ENCODE measurements at places on chromosomes 7 and 10.
A peak's percentile ranks its signal among the peaks of the same experiment; 100 is the strongest.

DNA sequence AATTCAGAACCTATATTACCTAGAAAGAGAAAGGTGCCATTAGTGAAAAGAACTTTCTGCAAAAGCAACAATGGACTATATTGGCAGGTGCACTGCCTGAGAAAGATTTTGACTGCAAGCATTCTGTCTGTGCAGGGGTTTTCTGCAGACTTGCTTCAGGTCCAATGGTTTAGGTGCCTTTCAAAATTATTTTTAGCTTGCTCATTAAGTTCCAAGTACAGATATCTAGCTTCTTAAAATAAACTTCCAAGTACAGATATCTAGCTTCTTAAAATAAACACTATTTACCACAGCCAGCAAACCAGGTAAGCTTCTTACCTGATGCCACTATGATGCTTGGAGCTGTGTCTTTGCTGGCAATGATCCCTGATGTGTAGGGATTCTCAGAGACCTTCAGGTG is 485.2 kb downstream of the SORCS1 start:
- DNase-seq, result no peak

GRCh38 chr7:98398567-98399372 is 2.1 kb downstream of the BAIAP2L1 start:
- no peak for DNase-seq

DNA sequence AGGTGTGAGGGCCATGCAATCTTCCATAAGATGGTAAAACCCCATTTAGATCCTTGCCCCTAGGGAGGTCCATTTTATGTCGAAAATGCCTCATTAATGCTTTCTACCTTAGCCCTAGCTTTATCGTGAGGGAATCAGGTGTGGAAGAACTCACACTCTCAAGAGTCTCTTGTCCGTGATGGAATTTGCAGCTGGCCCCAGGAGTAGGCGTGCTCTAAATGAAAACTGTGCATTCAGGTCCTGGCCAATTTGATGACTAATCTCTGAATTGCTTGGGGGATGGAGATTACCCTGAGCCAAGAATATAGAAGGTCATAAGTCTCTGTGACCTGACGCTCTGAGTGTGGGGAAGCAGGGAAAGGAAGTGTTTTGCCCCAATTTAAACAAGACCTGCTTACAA is 6.6 kb downstream of the C10orf90 start:
- DNase-seq, result peak; percentile 56

DNA sequence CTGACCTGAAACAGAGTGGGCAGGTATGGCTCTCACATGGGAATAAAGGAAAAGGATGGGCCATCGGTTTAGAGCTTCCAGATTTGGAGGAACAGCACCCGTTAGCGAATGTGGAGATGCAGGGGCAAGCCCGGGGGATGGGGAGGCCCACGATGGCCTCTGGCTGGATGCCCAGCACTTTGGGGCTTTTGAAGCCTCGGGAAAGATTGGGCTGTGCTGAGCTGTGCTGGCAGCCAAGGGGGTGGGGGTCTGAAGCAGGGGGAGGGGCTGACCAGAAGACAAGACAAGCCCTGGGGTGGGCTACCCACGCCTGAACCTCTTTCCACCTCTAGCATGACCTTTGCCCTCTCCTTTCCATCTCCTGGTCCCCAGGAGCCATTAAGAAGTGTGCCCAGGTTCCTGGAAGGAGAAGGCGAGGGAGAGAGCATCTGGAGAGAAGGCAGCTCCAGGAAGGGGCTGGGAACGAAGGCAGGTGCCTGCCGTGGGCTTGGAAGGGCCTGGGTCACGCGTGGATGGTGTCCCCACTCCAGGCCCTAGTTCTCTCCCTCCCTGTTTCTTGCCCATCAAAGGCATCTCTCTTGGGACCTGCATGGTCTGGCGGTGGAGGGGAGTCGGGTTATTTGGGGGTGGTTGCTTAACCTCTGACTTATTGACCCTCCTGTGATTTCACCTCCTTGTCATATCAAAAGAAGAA is 39.7 kb downstream of the JAKMIP3 start:
- DNase-seq, result no peak

DNA sequence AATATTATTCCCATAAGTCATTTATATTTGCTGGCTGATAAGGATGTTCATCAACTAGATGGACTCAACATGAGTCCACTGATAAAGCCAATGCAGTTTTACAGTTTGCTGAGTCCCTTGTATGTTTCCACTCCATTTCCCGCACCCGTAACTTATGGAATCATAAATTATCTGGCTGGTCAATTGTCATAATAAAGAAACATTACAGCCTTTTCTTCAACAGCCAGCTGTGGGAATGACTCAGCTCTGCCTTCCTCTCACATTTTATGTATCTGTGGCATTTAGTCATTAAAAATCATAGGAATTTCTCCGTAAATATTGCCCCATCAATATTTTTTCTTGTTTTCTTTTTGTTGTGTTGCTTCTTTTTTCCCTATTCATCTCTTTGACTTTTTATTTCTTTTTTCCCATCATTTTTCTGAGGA is 22.3 kb upstream of the TMEM26 start:
- no peak for DNase-seq

DNA sequence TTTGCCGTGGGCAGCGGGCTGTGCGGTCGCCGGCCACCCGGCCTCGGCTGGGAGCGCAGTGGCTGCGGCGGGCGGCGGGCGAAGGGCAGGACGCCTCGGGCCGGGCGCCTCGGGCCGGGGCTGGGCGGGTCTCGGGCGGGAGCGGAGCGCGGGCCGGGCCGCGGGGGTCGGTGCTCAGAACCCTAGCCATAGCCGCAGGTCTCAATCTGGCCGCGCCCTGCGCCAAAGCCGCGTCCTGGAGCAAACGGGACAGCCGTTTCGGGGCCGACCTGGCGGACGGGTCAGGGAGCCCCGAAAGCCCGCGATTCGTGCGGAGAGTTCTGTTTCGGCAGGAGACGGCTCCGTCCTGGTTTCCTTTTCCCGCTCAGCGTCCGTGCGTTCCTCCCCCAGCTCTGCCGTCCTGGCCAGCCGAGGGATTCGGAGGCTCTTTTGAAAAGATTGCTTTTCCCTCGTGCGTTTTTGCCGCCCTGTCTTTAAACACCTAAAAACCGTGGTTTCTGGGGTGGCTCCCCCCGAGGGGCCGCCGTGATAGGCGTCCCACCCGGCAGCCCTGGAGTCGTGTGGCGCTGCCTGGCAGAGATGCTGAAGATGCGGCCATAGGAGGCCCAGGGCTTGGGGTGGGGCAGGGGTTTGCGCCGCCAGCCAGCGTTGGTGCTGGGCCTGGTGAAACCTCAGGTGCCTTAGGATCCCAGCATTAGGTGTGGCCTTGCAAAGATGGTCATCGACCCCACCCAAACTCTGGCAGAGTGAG is 727 bp downstream of the RET start:
- DNase-seq, result no peak

GRCh38 chr10:29559996-29560395 is 74.8 kb downstream of the SVIL start:
- DNase-seq, result peak; percentile 41

DNA sequence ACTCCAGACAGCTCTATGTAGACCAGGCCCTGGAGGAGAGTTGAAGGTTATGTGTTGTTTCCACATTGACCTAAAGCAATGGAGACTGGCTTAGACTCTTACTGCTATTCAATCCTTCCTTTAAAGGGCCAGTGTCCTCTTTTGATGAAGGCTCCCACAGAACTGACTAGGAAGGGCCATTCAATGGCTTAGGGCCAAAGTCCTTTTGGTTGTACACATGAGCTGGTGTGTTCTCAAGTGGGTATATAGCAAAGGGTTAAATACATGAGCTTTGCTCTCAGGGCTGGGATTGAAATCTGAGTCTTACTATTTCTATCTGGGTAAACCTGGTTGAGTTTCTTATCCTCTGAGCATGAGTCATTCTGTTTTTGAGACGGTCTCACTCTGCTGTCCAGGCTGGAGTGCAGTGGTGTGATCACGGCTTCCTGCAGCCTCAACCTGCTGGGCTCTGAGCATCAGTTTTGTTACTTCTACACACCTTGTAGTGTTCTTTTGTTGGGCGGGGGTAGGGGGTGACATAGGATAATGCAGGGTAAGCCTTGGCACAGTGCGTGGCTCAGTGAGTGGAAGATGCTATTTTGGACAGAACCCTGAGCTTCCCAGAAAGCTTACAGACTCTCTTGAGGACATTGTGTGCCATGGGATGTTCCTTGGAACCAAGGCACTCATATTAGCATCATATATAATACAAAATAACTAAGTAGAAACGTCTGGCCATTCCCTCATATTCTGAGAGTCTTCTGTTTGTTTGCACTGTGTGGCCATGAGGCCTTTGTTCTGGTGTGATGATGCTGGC is 90.1 kb downstream of the ABCC2 start:
- DNase-seq, result no peak

- DNase-seq, result no peak
Measured at GRCh38 chr7:75727881-75728593, 10.7 kb downstream of the HIP1 start.

- DNase-seq, result no peak
Measured at GRCh38 chr7:50285269-50285668, 19.2 kb upstream of the IKZF1 start.

GRCh38 chr10:67975871-67976270 is 91.4 kb downstream of the SIRT1 start:
- no peak for DNase-seq

- no peak for DNase-seq
Measured at GRCh38 chr7:4856336-4857057, 5.3 kb downstream of the PAPOLB start.

- DNase-seq, result no peak
Measured at GRCh38 chr7:104061652-104062051, 72.2 kb upstream of the RELN start.

DNA sequence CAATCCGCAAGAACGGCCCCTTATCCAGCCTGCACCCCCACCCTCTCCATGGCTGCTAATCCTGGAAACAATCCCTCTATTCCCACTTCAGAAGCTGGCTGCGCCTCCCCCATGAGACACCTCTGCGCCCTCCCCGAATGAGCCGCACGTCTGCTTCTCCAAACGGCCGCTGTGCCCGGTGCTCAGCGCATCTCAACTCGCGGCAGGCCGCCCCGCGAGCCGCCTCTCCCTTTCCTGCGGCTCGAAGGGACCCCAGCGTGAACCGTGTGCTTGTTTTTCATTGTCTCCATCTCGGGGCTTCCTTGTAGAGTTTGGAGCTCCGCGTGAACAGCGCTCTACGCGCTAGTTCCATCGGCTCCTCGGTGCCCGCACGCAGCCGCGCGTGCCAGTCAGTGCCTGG is 20.8 kb upstream of the FXYD4 start:
- DNase-seq, result no peak

DNA sequence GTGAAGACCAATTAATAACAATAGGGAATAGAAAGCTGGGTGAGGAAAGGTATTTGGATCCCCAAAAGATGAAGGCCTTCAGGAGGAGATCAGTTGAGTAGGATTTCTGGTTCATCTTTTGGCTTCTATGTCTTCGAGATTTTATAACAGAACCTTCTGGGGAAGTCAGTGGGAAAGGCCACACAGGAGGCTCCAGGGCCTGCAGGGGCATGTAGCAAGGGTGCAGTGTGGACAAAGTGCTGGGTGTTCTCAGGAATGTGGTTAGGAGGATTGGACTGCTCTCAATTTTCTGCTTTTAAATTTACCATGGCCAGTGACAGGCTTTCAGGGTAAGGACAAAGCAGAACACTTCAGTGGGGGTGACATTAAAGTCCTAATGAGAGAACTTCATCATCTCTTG is 378.0 kb downstream of the CCSER2 start:
- DNase-seq, result no peak

DNA sequence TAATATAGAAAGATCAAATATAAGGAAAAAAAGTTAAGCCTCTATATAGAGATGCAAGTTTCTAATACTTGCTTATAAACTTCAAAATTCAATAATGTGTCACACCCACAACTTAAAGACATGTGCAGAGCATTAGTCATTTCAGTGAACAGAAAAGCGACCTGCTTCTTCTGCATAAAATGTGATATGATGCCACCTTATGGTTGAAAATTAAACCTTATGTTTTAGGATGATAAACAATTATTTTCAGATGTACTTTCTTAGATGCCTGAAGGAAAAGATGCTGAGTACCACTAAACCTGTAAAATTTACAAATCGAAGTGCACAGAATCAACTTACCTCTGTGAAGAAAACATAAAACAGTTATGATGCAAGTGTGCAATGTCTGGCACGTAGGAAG is 96.0 kb downstream of the MTERF1 start:
- DNase-seq, result no peak

GRCh38 chr7:80313067-80313626 is 178.5 kb downstream of the GNAI1 start:
- no peak for DNase-seq

GRCh38 chr10:49153971-49154370 is 20.1 kb upstream of the FAM170B start:
- DNase-seq, result no peak

GRCh38 chr7:30521532-30521931 is 16.9 kb upstream of the GGCT start:
- DNase-seq, result peak; percentile 33

DNA sequence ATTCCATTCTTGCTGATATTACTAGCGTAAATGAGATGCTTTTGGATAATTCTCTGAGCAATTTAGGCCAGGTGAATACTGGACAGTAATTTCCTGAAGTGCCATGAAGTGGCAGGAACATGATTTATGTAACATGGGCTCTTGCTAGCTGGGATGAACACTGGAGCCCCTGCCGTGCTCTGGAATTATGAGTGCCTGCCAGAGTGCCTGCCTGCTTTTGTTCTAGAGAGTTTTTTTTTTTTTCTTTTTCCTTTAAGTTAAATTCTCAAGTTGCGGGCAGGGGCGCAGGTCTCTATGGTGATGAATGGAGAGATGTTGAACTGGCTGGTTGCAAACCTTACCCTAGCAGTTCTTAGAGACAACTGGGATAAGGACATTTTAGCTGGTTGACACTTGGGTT is 165.9 kb downstream of the AUTS2 start:
- no peak for DNase-seq

DNA sequence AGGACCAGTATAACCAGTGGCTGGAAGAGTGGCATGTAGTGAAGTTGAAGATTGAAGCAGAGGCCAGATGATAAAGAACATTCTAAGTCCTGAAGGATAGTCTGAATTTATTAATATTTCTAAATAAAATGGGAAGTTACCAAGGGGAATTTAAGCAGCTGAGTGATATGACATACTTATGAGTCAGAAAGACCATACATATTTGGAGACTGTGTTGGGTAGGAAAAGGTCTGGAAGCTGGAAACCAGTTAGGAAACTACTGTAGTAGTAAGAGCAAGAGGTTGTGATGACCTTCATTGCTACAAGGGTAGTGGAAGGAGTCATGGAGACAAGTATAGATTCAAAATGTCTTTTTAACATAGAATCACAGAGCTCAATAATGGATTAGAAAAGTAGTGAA is 752.3 kb downstream of the SUGCT start:
- no peak for DNase-seq

DNA sequence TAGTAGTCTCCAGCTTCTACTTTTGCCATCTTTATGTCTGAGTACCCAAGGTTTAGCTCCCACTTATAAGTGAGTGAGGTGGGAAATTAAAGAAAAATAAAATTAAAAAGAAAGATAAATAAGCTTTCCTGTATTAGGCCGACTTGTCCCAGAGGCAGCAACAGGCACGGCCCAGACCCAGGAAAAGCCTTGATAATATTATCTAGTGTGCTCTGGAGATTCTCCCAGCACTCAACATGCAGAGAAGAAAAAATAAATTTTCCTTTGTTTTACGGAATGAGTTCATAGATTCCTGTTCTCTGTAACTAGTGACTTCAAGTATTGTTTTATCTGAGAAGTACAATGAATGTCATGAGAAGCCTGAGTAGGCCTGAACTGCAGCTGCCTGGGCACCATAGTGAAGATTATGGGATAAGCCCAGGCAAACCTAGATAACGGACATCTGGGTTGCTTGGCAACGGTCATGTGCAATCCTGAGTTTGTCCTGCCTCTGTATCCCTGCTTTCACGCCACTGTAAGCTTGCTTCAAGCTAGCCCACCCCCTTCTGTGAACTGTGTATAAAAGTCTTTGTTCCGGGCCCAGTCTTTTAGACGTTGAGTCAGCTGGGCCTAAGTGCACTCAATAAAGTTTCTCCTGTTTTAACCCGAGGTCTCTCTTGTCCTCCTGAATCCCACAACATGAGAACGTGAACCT is 6.4 kb downstream of the ATE1 start:
- DNase-seq, result no peak

All from right hindlimb (tissue), 1 donor.